ENCODE measurements at places on chromosomes 5 and 9.
A peak's percentile ranks its signal among the peaks of the same experiment; 100 is the strongest.

DNA sequence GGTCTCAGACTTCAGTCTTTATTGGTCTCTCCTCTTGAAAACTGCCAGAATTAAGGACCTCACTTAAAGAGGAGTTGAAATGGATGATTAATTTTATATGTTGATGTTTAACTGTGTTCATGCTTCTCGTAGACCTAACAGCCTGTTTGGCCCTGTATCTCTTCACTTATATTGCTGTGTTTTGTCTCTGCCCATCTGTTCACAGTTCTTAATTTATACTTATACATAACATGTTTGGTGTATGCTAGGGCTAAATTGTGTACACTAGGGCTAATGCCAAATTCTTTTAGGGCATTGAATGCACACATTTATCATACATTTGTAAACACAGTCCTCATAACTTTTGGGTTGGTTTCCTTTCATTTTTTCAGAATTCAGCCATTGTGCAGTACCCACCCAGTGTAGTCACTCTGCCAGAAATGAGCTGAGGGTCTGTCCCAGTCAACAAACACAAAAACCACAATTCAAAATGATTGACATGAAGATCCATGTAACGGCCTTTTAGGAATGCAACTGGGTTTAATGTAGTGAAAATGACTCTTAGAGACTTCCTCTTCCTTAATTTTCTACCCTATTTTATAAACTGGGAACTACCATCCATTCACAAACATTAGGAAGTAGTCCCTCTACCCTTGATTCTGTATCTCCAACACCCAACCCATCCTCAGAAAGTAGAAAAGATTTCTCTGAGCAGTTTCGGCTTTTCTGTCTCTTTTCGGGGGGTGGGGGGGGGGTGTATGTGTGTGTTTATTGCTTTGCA lies 668.8 kb upstream of the KLF4 start:
- DNase-seq = no peak

GRCh38 chr9:103082494-103082893 lies 87.4 kb downstream of the CYLC2 start:
- DNase-seq = no peak

- DNase-seq = no peak
Measured at GRCh38 chr9:4242239-4242638, 57.6 kb downstream of the GLIS3 start.

DNA sequence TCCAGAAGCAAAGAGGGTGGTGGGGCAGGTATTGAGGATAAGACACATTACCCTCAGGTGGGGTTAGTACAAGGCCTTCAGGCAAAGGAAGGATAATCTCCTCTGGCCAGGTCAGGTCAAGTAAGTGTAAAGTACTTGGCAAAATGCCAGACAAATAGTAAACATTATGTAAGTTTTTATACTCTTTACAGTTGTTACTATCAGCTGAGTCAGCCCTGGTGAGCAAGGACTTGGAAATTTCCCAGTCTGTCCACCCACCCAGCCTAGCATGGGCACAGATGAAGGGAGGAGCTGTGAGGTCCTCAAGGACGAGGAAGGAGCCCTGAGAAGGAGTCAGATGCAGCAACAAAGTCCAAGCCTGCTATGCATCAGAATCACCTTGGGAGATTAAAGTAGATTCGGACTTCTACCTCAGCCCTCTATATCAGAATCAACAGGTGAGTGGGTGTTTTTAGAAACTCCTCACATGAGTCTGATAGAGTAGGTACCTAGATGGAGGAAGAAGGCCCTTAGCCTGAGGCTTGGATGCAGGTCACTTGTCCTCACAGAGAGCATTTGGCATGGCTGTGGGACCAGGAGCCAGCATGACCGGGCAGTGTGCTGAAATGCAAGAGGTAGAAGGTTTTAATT lies 50.2 kb upstream of the BARX1 start:
- DNase-seq = no peak

GRCh38 chr5:150655221-150655620 lies 5.8 kb upstream of the MYOZ3 start:
- no peak for DNase-seq

GRCh38 chr5:53200306-53200705 lies 90.7 kb upstream of the MOCS2 start:
- no peak for DNase-seq

- no peak for DNase-seq
Measured at GRCh38 chr5:180138976-180139730, 67.6 kb upstream of the RNF130 start.

- DNase-seq = no peak
Measured at GRCh38 chr5:56246769-56247168, 13.6 kb upstream of the ANKRD55 start.

- no peak for DNase-seq
Measured at GRCh38 chr5:56963246-56963645, 11.3 kb upstream of the MIER3 start.

DNA sequence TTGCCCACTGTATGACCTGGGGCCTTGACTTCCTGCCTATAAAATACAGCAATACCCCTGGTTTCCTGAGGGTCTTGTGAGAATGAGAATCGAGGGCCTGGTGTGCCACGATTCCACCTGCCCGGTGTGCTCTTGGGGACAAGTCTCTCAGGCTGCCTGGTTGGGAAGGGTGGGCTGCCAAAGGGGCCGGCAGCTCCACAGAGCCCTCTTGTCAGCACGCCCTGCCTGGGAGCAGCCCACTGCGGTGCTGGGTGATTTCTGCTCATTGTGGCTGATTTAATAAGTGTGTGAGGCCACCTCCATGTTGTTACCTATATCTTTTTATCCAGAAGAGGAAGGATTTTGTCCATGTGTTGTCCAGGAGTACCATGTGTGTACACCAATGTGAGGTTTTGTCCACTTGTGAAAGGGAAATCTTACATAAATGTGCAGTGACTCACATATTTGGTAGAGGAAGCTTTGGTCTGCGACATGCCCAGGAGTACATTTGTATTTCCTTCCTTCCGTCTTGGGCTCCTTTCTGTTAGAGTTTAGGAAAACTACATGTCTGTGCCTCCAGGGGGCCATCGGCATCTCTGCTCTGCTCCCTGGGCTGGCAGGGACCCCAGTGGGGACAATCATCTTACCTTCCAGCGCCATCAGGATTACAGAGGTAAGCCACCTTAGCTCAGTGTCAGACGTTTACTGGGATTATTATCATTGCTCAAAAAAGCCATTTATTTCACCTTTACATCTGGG lies 108.6 kb downstream of the PHF2 start:
- DNase-seq = no peak

GRCh38 chr5:169460896-169461295 lies 122.7 kb upstream of the SPDL1 start:
- DNase-seq = no peak

- no peak for DNase-seq
Measured at GRCh38 chr5:133370036-133370831, 242.1 kb downstream of the FSTL4 start.

GRCh38 chr5:6235726-6236125 lies 142.6 kb downstream of the MED10 start:
- no peak for DNase-seq

DNA sequence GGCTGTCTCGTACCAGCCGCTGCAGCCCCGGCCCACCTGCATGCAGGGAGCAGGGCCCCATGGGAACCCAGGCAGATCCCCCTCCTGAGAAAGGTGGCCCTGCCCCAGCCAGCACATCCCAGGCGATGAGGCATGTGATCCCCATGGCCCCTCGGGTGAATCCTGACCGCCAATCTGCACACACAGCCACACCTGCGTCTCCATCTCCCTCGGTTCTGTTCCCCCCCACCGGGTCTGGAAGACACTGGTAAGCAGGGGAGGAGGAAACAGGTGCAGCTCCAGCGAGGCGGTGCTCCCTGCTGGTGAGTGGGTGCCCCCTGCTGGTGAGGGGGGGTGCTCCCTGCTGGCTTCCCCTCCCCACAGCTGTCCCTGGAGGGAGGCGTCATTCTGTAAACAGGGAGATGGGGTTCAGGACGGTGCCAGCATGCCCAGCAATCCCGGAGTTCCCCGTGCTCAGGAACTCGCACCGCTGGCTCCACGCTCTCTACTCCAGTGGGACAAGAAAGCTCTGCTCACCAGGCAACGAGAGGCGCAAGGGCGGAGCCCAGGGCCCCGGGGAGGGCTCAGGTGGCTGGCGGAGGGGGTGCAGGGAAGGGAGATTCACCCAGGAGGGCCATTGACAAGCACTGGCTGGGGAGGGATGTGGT lies 28.4 kb upstream of the SLC12A7 start:
- peak; percentile 72 for DNase-seq

DNA sequence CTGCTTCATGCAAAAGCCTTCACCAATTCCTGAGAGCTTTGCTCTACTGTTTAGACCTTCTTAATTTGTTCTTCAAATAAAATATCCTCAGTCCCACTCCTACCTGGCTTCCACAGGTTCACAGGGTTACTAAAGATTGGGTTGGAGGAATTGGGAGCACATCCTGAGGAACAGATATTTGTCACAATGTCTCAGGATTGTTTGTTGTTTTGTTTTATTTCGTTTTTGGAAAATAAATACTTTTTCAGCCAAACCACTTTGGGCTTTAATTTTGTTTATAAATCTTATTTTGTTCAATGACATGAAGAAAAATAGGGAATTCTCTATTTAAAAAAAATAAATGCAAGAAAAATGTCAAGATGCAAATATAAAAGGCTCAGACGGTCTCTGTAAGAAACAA lies 249.0 kb downstream of the MEF2C start:
- no peak for DNase-seq

DNA sequence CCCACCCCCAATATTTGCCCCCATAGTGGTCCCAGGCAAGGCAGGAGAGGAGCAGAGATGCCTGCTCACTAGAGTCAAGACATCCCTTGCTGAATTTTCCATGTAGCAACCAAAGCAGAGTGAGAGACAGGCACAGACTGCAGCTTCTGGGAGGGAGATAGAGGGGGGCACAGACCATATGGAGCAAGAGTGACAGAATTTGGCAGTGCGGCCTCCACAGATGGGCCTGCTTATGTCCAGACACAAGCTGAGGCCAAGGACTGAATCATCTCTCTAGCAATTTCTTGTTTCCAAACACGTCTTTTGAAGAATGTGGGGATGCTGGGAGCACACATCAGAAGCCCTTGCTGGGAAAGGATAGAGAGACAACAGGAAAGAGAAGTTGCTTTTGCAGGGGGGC lies 53.0 kb upstream of the ALDH1B1 start:
- DNase-seq = no peak

GRCh38 chr9:114033397-114034103 lies 44.5 kb downstream of the AMBP start:
- DNase-seq = peak; percentile 18

Measured in HTR-8/SVneo (cell line).